Spleen (tissue), 13 donors: ENCODE measurements at places on chromosomes 3 and 15. TPM values are rescaled to one million over a fixed set of nuclear protein-coding genes. Genes with fewer than 3 reads are reported as not detected.
A peak's percentile ranks its signal among the peaks of the same experiment; 100 is the strongest.

Gene PHLDB2
- 50.9 TPM for total RNA-seq

Gene AGTR1
- 4.9 TPM for total RNA-seq

Gene EMC7
- 27.1 TPM for total RNA-seq

Gene TUSC7
- total RNA-seq: not detected

Gene SLC12A1
- total RNA-seq: not detected

Gene FGF12
- 53.3 TPM for total RNA-seq

Gene MTFMT
- total RNA-seq: 10.8 TPM

Gene SLC51A
- total RNA-seq: 2.0 TPM

Gene GHSR
- not detected for total RNA-seq

DNA sequence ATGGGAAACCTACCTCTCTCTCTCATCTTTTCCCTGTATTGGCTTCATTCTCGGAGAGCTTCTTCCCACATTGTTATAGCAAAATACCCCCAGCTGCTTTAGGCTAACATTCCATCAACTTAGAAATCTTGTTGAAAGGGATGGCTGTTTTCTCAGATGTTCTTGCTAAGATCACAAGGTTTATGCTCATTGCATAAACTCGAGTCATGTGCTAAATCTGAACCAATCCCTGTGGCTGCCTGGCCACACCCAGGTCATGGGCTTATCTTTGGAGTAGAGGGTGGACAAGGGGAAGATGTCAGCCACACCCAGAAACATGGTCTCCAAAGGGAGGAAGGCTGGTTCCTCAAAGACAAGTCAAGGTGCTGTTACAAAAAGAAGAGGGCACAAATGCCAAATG, 150.6 kb upstream of the UMPS start:
- H3K4me3 ChIP-seq: no peak overlapping the region
- H3K36me3 ChIP-seq: no peaks in the 10 kb centered on the region
- peaks cover 16% of the 10 kb centered on the region for H3K27me3 ChIP-seq
- peaks cover 3% of the 10 kb centered on the region for H3K4me1 ChIP-seq

DNA sequence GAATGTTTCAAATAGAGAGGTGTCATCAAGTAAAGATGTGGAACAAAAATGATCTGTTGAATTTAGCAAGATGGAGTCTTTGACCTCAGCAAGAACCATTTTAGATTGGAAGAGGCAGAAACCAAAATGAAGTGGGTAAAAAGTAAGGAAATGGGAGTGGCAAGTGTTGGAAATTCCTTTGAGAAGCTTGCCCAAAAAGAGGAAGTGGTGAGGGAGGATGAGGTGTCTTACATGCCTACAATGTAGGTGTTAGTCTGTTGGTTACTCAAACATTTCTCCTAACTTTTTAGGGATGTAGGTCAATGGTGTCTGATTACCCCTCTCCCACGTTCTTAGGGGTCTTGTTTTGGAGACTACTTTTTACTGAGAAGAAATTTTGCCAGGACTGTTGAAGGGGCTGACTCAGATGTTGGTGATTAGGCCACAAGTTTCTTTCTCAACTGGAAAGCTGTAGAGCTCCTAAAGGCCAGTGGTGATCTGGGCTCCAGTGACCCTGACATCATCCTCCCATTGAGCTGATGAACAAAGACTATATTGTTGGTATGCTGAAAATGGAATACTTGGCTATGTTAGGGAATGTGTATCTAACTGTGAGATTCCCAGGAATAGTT, 5.1 kb downstream of the PPP2R3A start:
- H3K4me1 ChIP-seq: peaks cover 6% of the 10 kb centered on the region
- peaks cover 3% of the 10 kb centered on the region for H3K27me3 ChIP-seq
- H3K4me3 ChIP-seq: no peak overlapping the region
- no peak overlapping the region for H3K27ac ChIP-seq

DNA sequence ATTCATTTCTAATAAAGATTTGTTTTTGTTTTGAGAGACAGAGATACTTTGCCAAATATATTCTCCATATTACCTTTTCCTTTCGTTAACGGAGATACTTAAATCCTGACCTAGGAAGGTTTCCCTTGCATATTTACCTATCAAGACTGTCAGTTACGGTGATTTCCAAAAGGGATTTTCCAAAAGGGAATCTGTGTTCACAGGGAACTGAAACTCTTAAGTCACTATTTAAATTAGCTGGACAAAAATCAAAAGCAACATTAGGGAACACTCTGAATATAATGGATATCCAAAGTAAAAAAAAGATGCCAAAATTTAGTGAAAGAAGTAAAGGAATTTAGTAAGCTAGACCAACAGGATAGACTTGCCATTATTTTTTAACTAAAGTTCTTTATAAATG, 576 bp downstream of the LRRFIP2 start:
- H3K4me3 ChIP-seq: no peak overlapping the region
- peaks cover 62% of the 10 kb centered on the region for H3K4me1 ChIP-seq
- no peak overlapping the region for H3K27ac ChIP-seq

- H3K4me3 ChIP-seq: no peak overlapping the region
- H3K27me3 ChIP-seq: peaks cover 4% of the 10 kb centered on the region
- peaks cover 26% of the 10 kb centered on the region for H3K4me1 ChIP-seq
- DNase-seq: no peak
Observed at GRCh38 chr3:184685646-184686045, 26.2 kb downstream of the MAGEF1 start.

- peak overlapping the region; percentile 36 for H3K27ac ChIP-seq
- H3K27me3 ChIP-seq: no peaks in the 10 kb centered on the region
- peak overlapping the region; percentile 84 for H3K4me3 ChIP-seq
- peaks cover 7% of the 10 kb centered on the region for H3K36me3 ChIP-seq
- peaks cover 42% of the 10 kb centered on the region for H3K4me1 ChIP-seq
- DNase-seq: peak; percentile 41
Observed at GRCh38 chr15:64703632-64703959, 71.8 kb downstream of the RBPMS2 start.

- peak overlapping the region; percentile 87 for H3K27ac ChIP-seq
- H3K27me3 ChIP-seq: no peaks in the 10 kb centered on the region
- no peaks in the 10 kb centered on the region for H3K36me3 ChIP-seq
- peak overlapping the region; percentile 75 for H3K4me3 ChIP-seq
Observed at GRCh38 chr3:121835465-121835801, 424 bp downstream of the EAF2 start.

- no peaks in the 10 kb centered on the region for H3K36me3 ChIP-seq
- H3K27me3 ChIP-seq: no peaks in the 10 kb centered on the region
- H3K4me1 ChIP-seq: no peaks in the 10 kb centered on the region
- no peak overlapping the region for H3K27ac ChIP-seq
- DNase-seq: peak; percentile 71
Observed at GRCh38 chr15:29124581-29125381, 144.8 kb downstream of the NSMCE3 start.

GRCh38 chr3:48558493-48559134, 2.0 kb upstream of the PFKFB4 start:
- peak overlapping the region; percentile 64 for H3K27ac ChIP-seq
- peaks cover 11% of the 10 kb centered on the region for H3K4me1 ChIP-seq
- no peaks in the 10 kb centered on the region for H3K36me3 ChIP-seq
- no peak overlapping the region for H3K4me3 ChIP-seq
- DNase-seq: peak; percentile 85
- H3K27me3 ChIP-seq: no peaks in the 10 kb centered on the region

DNA sequence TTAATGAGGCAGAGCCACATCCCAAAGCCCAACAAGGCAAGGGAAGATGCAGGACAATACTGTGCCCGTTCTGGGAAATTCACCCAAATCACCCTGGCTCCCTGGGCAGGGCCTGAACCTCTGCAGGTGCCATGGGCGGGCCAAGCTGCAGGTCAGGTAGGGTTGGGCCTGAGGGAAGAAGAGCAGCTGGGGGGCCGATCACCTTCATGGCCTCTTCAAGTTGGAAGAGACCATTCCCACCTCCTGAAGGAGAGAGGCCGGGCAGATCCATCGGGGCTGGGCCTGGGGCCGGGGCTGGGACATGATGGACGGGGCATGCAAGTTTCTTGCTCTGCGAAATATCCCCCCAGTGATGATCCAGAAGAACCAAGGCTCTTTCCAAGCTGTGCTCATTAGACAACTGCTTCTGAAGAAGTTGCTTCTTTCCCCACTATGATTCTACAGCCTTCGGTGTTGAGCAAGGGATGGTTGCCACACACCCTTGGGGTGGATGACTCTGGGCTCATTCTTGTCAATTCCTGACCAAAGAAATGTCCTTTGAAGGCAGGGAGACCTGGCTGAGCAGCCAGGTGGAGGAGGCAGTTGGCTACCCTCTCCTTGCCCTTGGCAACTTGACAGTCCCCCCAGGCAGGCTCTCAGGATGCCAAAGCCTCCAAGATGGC, 38.2 kb downstream of the KLHL25 start:
- no peak overlapping the region for H3K27ac ChIP-seq
- no peaks in the 10 kb centered on the region for H3K4me1 ChIP-seq
- no peak overlapping the region for H3K4me3 ChIP-seq
- H3K27me3 ChIP-seq: no peaks in the 10 kb centered on the region
- DNase-seq: peak; percentile 51
- H3K36me3 ChIP-seq: peaks cover 29% of the 10 kb centered on the region

DNA sequence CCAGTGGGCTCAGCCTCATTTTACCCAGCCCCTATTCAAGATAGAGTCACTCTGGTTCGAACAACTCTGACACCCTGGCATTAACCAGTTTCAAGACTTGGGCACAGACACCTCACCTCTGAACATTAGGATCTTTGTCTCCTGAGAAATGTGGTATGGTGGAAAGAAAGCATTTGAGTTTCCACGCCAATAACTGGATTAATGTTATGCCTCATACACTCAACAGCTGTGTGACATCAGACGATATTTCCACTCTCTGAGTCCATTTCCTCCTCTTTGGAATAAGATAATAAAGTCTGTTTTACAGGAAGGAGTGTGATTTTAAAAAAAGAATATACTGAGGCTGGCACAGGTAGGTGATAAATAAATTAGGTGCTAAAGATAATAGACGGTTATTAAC, 121.3 kb upstream of the CHL1 start:
- no peaks in the 10 kb centered on the region for H3K27me3 ChIP-seq
- no peaks in the 10 kb centered on the region for H3K4me1 ChIP-seq
- H3K4me3 ChIP-seq: no peak overlapping the region
- no peak overlapping the region for H3K27ac ChIP-seq
- DNase-seq: no peak

DNA sequence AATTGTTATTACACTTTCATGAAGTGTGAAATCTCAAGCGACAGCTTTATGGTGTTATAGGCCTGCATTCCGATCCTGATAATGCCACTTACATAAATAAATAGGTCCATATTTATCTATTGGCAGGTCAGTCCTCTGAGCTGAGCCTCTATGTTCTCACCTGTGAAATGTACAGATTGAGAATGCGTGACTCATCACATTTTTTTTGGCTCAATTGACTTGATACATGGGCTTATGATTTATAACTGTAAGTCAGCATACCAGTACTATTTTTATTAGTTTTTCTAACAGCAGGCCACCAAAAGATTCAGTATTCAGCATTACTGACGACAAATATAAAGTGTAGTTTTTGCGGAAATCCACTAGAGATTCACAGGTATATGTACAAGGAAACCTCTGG, 344.4 kb downstream of the ROBO1 start:
- no peak overlapping the region for H3K27ac ChIP-seq
- no peaks in the 10 kb centered on the region for H3K36me3 ChIP-seq
- no peak for DNase-seq
- no peaks in the 10 kb centered on the region for H3K4me1 ChIP-seq
- no peak overlapping the region for H3K4me3 ChIP-seq

DNA sequence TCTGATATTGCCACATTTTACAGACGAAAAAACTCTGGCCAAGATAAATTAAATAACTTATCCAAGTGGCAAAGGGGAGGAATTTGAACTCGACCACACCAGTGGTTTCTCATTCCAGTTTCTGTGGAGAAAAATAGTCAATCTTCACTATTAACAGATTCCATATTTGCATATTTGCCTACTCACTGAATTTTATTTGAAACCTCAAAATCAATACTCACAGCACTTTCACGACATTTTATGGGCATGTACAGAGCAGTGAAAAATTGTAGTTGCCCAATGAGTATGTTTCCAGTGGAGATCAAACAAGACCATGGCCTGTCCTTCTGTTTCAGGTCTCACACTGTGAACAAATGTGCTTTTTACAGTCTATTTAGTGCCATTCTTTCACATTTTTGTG, 374.3 kb downstream of the MAGI1 start:
- H3K36me3 ChIP-seq: no peaks in the 10 kb centered on the region
- H3K4me1 ChIP-seq: no peaks in the 10 kb centered on the region
- no peaks in the 10 kb centered on the region for H3K27me3 ChIP-seq
- DNase-seq: no peak

DNA sequence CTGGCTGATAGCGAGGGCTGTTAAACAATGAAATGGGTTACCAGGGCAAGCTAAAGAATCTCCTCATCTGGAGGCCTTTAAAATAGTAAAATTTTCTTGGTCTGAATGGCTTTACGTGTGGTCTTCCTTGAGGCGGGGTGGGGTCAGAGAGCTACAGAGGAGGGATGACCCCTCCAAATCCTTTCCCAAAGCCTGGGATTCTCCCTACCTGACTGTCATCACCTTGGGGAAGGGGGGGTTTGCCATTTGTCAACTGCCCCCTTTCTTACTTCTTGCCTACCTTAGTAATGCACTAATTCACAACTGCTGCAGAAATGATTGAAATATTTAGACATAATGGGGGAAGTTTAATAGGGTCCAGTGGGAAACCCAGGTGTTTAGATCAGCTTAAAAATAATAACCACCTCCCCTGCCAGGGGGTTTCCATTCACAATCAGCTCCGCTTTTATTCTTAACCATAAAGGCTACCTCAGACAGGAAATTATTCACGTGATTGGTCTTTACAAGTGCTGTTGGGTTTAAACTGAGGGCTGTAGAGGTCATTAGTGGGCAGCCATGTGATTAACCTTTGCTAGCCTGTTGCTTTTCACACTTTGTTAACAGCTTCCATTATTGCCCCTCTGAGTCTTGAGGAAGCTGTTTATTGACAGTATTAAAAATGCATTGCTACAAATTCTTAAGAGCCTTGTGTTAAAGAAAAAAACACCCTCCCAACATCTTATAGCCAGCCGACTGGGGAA, 276.5 kb upstream of the ATP11B start:
- H3K27me3 ChIP-seq: no peaks in the 10 kb centered on the region
- H3K4me1 ChIP-seq: no peaks in the 10 kb centered on the region
- H3K4me3 ChIP-seq: no peak overlapping the region
- no peak for DNase-seq
- no peak overlapping the region for H3K27ac ChIP-seq

GRCh38 chr3:128095222-128095703, 28.3 kb downstream of the RUVBL1 start:
- no peak overlapping the region for H3K27ac ChIP-seq
- no peaks in the 10 kb centered on the region for H3K36me3 ChIP-seq
- no peak overlapping the region for H3K4me3 ChIP-seq
- H3K4me1 ChIP-seq: peaks cover 11% of the 10 kb centered on the region
- peak; percentile 92 for DNase-seq

DNA sequence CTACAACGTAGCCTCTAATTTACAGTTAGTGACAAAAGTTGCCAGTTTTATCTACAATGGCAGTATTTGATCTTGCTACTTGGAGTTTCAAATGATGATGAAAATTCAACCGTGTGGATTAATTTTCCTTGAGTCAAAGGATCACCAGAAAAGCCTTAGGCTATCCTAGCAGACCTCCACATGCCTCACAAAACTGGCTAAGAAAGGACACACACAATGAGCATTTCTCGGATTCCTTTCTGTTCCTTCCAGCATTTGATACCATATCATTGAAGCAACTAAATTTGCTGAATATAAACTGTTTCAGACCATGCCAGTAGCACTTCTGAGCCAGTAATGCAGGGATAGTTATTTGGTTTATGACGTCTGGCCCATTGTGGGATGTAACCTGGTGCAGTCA, 587.4 kb upstream of the MDFIC2 start:
- DNase-seq: no peak
- no peaks in the 10 kb centered on the region for H3K36me3 ChIP-seq
- no peaks in the 10 kb centered on the region for H3K27me3 ChIP-seq
- H3K4me3 ChIP-seq: no peak overlapping the region
- no peaks in the 10 kb centered on the region for H3K4me1 ChIP-seq
- H3K27ac ChIP-seq: no peak overlapping the region
